Right lobe of liver (tissue), 6 donors: ENCODE measurements at places on chromosomes 6 and 20. TPM values are rescaled to one million over a fixed set of nuclear protein-coding genes. Genes with fewer than 3 reads are reported as not detected.
A peak's percentile ranks its signal among the peaks of the same experiment; 100 is the strongest.

Gene SPEF1
- total RNA-seq, result not detected

Gene ZNF311
- 0.35 TPM for total RNA-seq

Gene IYD
- 12.2 TPM for total RNA-seq

Gene SYNGAP1
- total RNA-seq, result 2.4 TPM

DNA sequence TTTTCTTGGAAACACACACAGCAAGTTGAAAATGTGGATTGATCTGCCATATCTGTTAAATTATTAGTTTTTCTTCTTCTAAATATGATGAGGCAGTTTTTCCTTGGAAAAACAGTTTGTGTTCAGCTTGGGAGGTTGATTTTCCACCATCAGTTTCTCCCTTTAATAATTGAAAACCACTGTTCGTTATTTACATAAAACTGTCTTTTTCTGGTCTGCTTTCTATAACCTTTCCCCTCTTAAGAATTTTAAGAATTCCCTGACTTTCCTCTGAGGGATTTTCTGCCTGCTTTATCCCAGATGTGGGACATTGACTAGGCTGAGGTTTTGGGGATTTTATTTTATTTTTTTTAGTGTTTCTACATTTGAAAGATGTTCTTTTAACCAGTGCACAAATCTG lies 27.2 kb downstream of the DSE start:
- H3K4me3 ChIP-seq, result no peak overlapping the region
- no peaks in the 10 kb centered on the region for H3K4me1 ChIP-seq
- H3K27me3 ChIP-seq, result no peaks in the 10 kb centered on the region
- H3K27ac ChIP-seq, result no peak overlapping the region

- H3K36me3 ChIP-seq, result no peaks in the 10 kb centered on the region
- no peak for DNase-seq
- H3K27ac ChIP-seq, result no peak overlapping the region
- no peaks in the 10 kb centered on the region for H3K4me1 ChIP-seq
Measured at GRCh38 chr6:168206661-168207274, 112.8 kb downstream of the DACT2 start.

DNA sequence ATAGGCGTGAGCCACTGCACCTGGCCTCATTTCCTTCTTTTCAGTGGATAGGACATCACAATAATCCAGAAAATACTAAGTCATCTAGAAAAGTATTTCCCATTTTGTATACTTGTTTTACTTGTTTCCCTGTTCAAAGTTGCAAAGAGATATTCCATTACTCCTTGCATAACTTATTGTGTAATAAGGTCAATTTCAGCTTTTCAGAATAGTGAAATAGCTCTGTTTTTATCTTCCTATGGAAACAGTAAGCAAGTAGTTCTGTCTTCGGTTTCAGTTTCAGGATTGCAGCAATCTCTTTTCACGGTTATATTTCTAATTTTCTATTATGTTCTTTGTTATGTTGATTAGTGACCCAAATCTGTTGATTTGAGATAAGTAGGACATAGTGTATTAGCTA lies 6.0 kb downstream of the STX11 start:
- H3K27me3 ChIP-seq, result no peaks in the 10 kb centered on the region
- H3K4me1 ChIP-seq, result peaks cover 8% of the 10 kb centered on the region
- no peak overlapping the region for H3K4me3 ChIP-seq
- DNase-seq, result no peak
- H3K27ac ChIP-seq, result no peak overlapping the region
- H3K36me3 ChIP-seq, result no peaks in the 10 kb centered on the region

DNA sequence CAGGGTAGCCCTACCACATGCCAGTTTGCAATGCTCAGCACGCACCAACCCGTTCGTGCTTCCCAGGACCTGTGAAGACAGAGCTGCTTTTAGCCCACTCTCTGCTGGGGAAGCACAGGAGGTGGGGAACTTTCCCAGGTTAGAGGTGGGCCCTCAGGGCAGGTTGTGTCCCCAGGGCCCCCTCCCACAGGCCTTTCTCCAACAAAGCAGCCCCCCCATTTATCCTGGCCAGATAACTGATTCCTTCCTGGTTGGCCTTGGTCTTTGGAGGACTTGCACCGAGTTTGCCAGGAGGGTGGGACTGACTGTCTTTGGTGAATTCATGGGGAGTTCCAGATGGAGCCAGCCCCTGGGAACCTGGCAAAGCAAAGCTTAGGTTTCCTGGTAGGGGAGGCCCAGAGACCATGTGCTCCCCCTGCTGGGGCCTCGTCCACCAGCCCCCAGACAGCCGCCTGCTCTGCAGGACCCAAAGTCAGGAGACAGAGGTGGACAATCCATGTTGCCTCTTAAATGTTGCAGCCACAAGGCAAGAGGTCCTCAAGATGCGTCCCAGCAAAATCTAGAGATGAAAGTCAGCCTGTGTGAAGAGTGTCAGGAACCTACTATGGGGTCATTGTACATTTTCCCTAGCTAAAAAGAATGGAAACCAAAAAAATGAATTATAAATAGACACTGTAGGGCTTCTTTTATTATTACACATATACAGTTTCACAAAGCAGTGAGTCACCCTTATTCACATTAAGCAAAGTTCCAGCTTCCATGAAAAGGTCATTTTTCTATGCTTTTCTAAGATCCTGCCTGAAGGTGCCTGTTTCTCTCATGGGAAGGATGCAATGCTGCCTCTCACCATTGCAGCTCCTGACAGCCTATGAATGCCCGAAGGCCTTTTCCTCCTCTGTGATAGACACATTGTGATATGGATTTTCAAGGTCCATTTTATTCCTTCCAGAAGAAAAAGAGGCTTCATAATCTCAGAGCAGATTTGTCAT lies 497.8 kb downstream of the PREX1 start:
- H3K4me1 ChIP-seq, result no peaks in the 10 kb centered on the region
- no peaks in the 10 kb centered on the region for H3K27me3 ChIP-seq
- DNase-seq, result no peak
- H3K27ac ChIP-seq, result no peak overlapping the region
- no peak overlapping the region for H3K4me3 ChIP-seq
- H3K36me3 ChIP-seq, result no peaks in the 10 kb centered on the region

GRCh38 chr6:106046854-106047200 lies 39.3 kb upstream of the PRDM1 start:
- H3K36me3 ChIP-seq, result no peaks in the 10 kb centered on the region
- no peak overlapping the region for H3K27ac ChIP-seq
- DNase-seq, result no peak
- no peak overlapping the region for H3K4me3 ChIP-seq
- no peaks in the 10 kb centered on the region for H3K27me3 ChIP-seq
- H3K4me1 ChIP-seq, result no peaks in the 10 kb centered on the region

GRCh38 chr6:27650620-27651370 lies 177.9 kb upstream of the ZNF184 start:
- no peak overlapping the region for H3K27ac ChIP-seq
- H3K27me3 ChIP-seq, result no peaks in the 10 kb centered on the region
- H3K4me1 ChIP-seq, result no peaks in the 10 kb centered on the region
- DNase-seq, result no peak

GRCh38 chr6:111992851-111993250 lies 61.1 kb upstream of the CCN6 start:
- no peaks in the 10 kb centered on the region for H3K27me3 ChIP-seq
- no peak for DNase-seq
- no peak overlapping the region for H3K4me3 ChIP-seq
- H3K27ac ChIP-seq, result no peak overlapping the region

DNA sequence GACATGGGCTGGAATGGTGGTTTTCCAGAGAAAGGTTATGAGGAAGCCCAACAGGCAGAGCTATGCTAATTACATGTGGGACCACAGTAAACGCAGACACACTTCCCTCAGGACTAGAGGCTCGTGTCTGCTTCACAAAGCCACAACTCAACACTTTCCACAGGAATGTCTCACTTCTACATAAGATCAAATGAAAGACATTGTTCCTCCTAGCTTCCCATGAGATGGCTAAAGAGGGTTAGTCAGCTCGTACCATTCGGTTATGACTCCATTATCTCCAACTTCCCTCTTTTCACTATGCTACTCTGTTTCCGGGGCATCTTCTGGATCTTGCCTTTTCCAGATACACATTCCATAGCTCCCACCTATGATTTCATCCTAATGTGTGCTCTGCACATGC lies 29.1 kb upstream of the ZC3H12D start:
- DNase-seq, result no peak
- H3K36me3 ChIP-seq, result peaks cover 6% of the 10 kb centered on the region
- no peak overlapping the region for H3K27ac ChIP-seq
- no peak overlapping the region for H3K4me3 ChIP-seq
- no peaks in the 10 kb centered on the region for H3K4me1 ChIP-seq
- H3K27me3 ChIP-seq, result no peaks in the 10 kb centered on the region

- H3K36me3 ChIP-seq, result no peaks in the 10 kb centered on the region
- H3K27ac ChIP-seq, result no peak overlapping the region
- no peaks in the 10 kb centered on the region for H3K27me3 ChIP-seq
- no peak for DNase-seq
Measured at GRCh38 chr6:134379599-134379998, 61.7 kb upstream of the SGK1 start.

GRCh38 chr6:18016698-18017097 lies 29.3 kb upstream of the KIF13A start:
- no peaks in the 10 kb centered on the region for H3K36me3 ChIP-seq
- H3K4me1 ChIP-seq, result no peaks in the 10 kb centered on the region
- H3K27me3 ChIP-seq, result no peaks in the 10 kb centered on the region
- no peak overlapping the region for H3K4me3 ChIP-seq

DNA sequence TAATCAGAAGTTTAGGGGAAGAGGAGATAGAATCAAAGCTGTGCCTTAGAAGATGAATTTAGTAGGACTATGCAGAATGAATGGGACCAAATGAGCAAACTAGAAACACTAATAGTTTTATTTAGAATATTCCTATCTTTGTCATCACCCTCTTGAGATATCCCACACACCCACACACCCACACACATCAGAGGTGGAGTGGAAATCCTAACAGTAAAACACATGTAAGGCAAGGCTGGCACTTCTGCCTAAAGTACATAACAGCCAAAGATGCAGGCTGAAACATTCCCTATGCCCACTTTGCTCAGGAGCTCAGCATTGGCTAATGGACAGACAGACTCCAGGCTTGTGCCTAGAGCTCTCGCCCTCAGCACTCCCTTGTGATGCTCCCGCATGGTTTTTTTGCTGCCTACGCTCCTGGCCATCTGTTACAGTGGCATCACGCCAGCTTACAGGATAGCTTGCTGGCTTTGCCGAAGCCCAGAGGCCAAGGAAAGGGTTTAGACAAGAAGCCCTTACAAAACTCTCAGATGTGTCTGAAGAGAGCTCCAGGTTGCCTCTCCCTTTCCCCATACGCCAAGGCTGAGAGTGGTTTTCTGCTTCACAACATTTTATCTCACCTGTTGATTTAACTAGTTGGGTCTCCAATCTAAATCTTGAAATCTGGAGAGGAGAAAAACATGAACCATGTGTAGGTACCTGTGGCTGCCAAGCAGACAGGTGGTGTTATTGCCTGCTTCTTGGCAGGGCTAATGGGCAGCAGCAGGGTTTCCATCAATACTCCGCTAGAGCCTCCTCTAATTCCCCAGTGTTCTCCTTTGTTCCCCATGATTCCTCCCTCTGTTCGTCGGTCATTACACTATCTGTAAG lies 282.6 kb upstream of the ID4 start:
- H3K4me3 ChIP-seq, result no peak overlapping the region
- no peaks in the 10 kb centered on the region for H3K27me3 ChIP-seq
- no peaks in the 10 kb centered on the region for H3K4me1 ChIP-seq
- DNase-seq, result no peak
- no peak overlapping the region for H3K27ac ChIP-seq

GRCh38 chr6:137342607-137343190 lies 123.5 kb upstream of the IFNGR1 start:
- peak overlapping the region; percentile 2 for H3K4me3 ChIP-seq
- H3K27me3 ChIP-seq, result no peaks in the 10 kb centered on the region
- DNase-seq, result no peak
- peaks cover 14% of the 10 kb centered on the region for H3K4me1 ChIP-seq
- no peaks in the 10 kb centered on the region for H3K36me3 ChIP-seq
- H3K27ac ChIP-seq, result no peak overlapping the region

- DNase-seq, result no peak
- no peaks in the 10 kb centered on the region for H3K27me3 ChIP-seq
- no peaks in the 10 kb centered on the region for H3K36me3 ChIP-seq
- H3K27ac ChIP-seq, result no peak overlapping the region
Measured at GRCh38 chr6:89954721-89955148, 60.5 kb downstream of the GJA10 start.

DNA sequence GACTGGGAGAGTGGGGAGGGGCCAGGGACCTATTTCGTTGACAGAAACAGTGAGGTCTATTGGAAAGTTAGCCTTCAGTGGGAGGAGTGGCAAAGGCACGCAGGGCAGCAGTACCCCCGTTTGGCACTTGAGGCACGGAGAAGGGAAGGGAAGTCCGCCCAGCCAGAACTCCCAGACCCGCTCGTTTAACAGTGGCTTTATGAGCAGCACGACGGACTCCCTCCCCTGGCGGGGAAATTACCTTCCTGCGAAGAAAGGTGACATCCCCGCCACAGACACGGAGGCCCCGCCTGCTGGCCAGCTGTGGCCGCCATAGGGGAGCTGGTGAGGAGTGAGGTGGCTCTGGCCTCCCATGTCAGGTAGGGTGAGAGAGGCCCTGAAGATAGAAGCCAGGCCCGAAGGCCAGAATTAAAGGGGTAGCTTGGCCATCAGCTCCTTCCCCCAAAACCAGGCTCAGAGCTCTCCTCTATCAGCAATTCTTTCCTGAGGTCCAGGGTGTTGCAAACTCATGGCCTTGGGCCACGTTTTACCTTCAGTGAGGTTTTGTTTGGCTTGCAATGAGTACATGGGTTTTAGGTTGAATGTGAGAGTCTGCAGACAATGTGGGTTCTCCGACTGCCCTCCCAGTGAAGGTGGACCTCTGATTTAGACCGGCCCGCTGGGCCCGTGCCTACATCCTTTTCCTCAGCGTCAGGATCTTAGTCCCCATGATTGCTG lies 123.7 kb downstream of the MRPL14 start:
- no peaks in the 10 kb centered on the region for H3K27me3 ChIP-seq
- DNase-seq, result no peak
- H3K4me3 ChIP-seq, result no peak overlapping the region
- no peaks in the 10 kb centered on the region for H3K36me3 ChIP-seq
- no peaks in the 10 kb centered on the region for H3K4me1 ChIP-seq

DNA sequence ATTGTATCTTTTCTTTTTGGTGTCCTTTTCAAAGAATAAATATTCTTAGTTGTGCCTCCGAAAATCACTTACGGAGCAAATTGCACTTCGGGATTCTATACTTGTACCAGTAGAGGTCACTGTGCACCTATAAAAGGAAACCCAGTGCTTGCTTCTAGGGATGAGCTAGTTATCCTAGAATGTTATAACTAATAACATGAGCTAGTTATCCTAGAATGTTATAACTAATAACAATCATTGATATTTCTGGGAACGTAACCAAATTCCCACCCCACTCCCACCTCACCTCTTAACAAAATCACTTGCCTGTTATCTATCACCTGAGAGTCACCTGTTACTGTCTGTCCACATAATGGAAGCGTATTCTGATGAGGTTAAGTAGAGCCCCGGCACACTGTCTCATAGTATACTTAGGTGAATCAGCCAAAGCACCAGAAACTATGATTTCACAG lies 126.9 kb upstream of the TIAM2 start:
- no peaks in the 10 kb centered on the region for H3K27me3 ChIP-seq
- H3K36me3 ChIP-seq, result no peaks in the 10 kb centered on the region
- no peak overlapping the region for H3K4me3 ChIP-seq
- no peaks in the 10 kb centered on the region for H3K4me1 ChIP-seq
